ENCODE measurements at places on chromosomes 5 and 9.

DNA sequence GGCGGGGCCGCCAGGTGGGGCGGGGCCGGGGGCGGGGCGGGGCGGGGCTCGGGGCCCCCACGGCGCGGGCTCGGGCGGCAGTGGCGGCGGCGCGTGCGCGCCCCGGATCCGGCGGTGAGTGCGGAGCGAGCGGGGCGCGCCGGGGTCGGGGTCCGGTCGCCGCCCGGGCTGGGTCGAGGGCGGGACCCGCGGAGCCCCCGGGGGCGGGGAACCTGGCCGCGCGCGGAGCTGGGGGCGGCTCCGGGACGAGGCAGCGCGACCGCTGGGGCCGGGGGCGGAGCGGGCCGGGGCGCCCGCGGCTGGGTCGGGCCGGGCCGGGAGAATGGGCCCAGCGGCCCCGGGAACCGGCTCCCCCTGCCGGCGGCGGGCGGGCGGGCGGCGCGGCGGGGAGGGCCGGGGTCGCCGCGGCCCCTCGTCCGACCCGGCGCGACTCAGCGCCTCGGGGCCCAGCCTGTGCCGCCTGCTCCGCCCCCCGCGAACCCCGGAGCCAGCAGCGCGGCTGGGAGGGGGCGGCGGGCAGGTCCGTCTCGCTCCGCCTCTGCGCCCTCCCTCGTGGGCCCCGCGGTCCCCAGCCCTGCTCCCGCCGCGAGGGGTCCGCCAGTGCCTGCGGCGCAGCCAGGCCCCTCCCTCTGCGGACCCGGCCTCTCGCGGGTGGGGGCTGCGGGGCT, 3.1 kb downstream of the EGFL7 start:
- no peak for DNase-seq

GRCh38 chr5:38554403-38554802, 2.0 kb downstream of the LIFR start:
- DNase-seq = no peak

- no peak for DNase-seq
These were observed 54.5 kb downstream of the C9orf152 start for GRCh38 chr9:110153431-110153830.

DNA sequence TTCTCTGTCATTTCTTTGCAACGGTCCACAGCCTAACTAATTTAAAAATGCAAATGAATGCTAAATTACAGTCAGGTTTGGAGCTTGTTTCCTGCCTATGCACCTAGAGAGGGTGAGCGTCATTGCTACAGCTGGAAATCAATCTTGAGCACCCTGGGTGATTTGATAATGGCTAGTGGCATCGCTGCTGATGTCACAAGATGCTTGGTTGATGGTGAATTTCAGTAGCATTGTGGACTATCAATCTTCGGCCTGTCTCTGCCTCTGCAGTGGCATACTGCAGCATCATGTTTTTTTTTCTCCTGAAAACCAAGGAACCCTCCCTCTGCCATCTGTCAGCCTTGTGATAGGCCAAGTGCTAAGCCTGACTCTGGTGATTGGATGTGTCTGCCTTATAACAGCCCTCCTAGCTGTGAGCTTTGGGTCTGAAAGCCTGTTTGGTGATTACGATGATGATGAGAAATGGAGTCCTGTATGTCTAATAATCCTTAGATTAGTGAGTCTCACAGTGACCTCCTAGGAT, 75.3 kb downstream of the NMUR2 start:
- DNase-seq = no peak

GRCh38 chr9:3296536-3296935, 229.3 kb downstream of the RFX3 start:
- DNase-seq = no peak

DNA sequence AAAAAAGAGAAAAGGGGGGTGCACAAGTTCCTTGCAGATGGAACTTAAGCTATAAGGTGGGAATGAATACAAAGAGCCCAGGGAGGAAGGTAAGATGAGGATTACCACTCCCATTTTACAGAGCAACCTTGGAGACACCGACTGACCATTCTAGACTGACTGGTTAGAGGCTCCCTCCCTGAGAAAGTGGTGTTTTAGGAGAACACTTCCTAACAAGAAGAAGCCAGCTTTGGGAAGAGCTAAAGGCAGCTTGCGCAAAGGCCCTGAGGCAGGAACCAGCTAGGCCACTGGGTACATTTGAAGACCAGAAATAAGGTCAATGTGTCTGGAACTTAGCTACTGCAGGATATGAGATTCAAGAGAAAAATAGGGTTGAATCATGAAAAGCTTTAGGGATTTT, 38.6 kb downstream of the SPARC start:
- no peak for DNase-seq

GRCh38 chr9:133584559-133585476, 24.4 kb downstream of the FAM163B start:
- DNase-seq = no peak

DNA sequence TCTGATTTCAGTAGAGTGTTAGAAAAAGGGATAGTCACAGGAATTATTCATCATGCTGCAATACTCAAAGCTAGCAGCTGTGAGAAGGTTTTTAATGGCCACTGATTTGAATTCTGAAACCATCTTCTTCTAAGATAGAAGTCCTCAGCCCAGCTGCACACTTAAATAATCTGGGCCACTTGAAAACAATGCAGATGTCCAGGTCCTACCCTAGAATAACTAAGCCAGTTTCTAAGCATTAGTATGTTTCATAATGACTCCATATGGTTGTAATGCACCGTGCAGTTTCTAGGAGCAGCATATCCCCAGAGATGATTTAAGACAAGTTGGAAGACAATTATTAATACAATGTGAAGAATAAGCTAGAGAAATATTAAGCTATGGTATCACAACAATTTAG, 159.9 kb upstream of the FBXL17 start:
- no peak for DNase-seq

- DNase-seq = no peak
These were observed 53.4 kb upstream of the SNAPC3 start for GRCh38 chr9:15369238-15369637.
